ENCODE measurements at places on chromosomes 1 and 21.

DNA sequence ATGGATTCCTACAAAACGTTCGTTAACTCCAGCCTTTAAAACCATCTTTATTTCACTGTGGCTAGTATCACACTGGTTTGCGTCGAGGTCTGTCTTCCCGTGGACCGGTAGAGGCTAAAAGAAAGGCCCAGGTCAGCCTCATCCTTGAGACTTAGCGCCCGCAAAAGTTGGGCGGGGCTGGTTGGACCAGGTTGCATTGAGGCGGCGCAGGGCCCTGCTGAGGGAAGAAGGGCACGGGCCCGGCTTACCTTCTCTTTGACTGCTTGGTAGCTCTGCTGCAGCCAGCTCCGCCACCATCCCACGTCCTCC is 455 bp downstream of the BSDC1 start:
- no peak for DNase-seq

DNA sequence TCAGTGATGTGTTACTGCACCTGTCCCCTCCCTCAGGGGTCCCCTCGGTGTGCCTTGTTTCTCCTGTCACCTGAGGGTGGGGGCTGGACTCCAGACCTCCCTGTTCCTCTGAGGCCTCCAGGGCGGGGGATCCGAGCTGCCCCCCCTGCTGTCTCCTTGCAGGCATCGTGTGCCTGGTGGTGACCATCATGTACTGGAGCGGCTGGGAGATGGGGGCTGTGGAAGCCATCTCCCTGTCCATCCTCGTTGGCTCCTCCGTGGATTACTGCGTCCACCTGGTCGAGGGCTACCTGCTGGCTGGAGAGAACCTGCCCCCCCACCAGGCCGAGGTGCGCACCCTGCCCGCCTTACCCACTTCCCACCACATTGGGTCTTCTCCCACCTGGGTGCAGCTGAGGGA is 56.4 kb downstream of the DISP3 start:
- no peak for DNase-seq

- DNase-seq = no peak
Measured at GRCh38 chr21:28943631-28944030, 49.0 kb downstream of the LTN1 start.

- no peak for DNase-seq
Measured at GRCh38 chr21:41147096-41147978, 20.6 kb upstream of the BACE2 start.

DNA sequence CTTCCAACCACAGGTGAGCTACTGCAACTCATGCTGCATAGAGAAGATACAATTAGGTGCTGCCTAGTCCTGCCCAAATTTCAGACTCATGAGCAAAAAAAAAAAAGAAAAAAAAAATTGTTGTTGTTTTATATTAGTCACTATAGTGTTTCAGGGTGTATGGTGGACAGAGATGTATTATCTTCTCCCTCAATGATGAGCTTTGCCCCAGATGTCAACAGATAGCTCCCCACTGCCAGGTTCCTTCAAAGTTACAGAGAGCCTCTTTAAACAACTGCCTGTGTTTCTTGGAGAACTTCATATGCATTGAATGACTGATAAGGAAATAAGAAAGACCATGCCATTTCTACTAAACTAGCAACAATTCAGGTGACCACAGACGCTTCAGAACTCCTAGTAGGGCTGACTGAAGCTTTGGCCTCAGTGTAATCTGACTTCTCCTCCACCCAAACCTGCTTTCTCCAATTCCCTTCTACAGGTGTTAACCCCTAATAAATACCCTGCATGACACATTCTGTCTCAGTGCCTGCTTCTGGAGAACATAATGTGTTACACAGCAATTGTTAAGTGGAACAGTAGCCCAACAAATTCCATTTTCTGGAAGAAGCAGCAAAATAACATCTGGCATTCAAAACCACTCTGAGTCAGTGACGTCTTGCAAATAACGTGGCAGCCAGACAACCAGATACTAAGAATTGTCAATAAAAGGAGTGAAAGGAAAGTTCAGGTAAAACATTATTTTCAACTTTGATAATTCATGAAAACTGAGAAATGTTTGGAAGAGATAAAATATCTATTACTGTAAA is 147.7 kb downstream of the CDC42BPA start:
- DNase-seq = no peak

- no peak for DNase-seq
Measured at GRCh38 chr1:31479811-31480210, 66.8 kb downstream of the SERINC2 start.

DNA sequence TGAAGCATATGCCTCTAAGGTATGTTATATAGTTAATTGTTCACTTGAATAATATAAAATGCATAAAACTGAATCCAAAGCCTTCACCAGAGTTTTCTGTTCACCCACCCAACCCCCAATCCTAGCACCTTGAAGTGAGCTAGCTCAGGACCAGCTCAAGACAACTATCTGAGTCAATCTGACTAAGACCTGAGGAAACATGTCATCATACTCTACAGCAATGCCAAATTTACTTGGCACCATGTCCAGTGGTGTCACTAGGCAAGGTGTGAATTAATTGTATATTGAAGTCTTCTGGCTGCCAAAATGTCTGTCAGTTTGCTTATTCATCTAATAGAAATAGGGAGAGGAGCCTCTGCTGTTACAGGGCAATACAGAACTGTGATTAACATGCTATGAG is 3.8 kb downstream of the DNASE2B start:
- DNase-seq = no peak

- DNase-seq = no peak
Measured at GRCh38 chr1:11523746-11524464, 45.0 kb downstream of the DISP3 start.

DNA sequence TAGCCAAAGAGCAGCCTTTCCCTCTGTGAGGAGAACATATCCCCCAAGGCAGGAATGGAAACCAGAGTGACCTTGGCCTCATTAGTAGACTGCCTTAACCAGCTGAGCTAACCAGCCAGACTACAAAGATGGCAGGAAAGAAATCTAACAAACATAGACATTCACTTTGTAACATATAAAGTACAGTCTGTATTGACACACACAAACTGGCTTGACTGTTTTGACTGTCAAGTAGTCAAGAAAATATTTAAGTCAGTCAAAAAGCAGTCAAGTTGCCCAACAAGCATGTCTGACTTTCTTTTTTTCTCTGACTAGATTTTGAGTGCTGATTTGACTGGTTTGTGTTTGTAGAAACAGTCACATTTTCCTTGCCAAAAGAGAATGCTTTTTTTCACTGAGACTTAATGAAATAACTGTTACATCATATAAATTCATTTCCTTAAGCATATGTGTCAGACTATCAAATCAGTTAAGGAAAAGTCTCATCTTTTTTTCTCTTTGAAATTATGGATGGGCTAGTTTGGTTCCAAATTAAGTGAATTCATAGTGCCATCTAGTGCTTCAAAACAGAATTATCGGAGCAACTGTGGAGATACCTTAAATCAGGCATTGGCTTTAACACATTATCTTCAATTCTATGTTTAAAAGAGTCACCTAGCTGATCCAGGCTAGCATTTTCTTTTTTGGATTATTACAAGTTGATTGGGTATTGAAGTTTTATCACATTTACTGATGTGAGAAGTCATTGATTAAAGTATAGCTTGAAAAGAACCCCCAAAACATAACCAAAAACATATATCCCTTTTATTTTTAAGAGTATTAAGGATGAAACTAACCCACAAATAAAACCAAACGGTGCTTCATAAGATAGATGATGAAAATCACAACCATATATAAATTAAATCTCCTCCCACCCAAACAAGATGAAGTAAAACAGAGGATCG is 75.0 kb downstream of the ATP6V1G3 start:
- no peak for DNase-seq

- no peak for DNase-seq
Measured at GRCh38 chr1:201988601-201989000, 6.2 kb downstream of the RNPEP start.

DNA sequence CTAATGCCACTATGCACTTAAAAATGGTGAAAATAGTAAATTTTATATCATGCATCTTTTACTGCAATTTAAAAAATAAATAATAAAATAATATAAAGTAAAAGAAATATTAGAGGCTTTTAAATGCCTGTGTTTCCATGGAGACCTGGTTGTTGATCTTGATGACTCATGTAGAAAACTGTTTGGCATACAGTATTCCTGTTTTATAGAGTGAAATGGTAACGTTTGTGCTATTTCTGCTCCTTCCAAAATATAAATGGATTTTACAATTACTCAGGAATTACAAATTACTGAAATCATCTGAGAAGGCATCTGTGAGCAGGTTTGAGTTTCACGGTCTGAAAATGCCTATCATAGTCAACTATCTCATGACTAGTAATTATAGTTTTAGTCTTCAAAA is 98.4 kb upstream of the USP25 start:
- no peak for DNase-seq

- DNase-seq = no peak
Measured at GRCh38 chr1:214471458-214471857, 79.9 kb downstream of the PTPN14 start.

- peak; percentile 80 for DNase-seq
Measured at GRCh38 chr1:161021165-161021969, 415 bp upstream of the F11R start.

DNA sequence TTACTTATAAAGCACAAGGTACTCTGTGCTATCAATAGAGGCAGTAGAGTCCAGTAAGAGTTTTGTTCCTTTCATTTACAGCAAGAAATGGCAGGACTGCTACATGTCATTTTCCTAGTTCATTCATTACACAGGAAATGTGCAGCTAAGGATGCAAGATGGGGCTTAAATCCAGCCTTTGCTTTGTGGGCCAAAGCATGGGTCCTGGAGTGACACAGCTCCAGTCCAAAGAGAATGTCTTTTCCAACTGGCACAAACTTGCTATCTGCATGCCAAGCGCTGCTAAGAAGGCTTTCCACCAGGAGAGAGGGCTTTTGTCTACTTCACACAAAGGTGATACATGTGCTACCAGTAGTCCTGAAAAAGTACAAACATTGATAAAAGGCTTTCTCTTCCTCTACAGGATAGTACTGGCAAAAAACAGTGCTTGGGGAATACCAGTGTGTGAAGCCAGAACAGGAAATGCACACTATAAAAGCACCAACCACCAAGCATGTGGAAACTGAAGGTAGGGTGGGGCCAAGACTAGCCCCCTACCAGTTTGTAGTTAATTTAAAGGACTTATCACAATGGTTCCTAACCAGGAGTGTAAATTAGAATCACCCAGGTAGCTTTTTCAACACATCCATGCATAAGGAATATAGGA is 68.7 kb downstream of the ARID4B start:
- DNase-seq = no peak

DNA sequence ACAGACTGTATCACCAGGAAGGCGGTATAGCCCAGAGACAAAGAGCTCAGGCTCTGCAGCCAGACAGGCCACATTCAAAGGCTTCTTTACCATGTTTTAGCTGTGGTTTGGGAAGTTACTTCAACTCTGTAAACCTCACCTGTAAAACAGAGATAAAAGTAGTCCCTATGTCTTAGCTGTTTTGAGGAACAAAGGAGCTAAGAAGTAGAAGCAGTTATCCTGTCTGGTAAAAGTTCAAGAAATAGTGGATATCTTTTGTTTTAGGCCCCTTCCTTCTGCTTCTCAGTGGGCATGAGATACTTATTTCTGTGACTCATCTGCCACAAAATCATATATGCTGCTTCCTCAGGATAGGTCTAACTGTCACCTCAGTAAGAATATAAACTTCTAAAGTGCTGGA is 6.5 kb downstream of the CD34 start:
- DNase-seq = no peak

GRCh38 chr1:228990906-228991569 is 255.8 kb downstream of the RHOU start:
- DNase-seq = no peak

- DNase-seq = no peak
Measured at GRCh38 chr21:26365849-26366248, 195.3 kb upstream of the APP start.

DNA sequence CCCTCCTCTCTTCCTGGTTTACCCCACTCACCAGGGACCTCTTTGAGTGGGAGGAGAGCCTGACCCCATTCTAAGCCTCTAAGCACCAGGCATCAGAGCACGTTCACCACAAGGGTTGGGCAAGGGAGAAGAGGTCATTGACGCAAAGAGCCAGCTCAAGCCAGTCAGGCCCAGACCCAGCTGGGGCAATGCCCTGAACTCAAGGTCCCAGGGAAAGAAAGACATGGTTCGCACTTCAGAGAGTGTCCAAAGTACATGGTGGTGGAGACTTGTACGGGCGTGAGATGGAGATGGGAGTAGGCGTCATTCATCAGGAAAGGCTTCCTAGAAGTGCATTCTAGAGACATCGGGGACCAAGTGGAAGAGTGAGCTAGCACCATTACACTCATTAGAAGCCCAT is 7.2 kb downstream of the PKP1 start:
- DNase-seq = no peak

- DNase-seq = no peak
Measured at GRCh38 chr1:211111351-211111750, 22.6 kb downstream of the KCNH1 start.

GRCh38 chr1:81681601-81682266 is 119.0 kb upstream of the ADGRL2 start:
- DNase-seq = no peak

DNA sequence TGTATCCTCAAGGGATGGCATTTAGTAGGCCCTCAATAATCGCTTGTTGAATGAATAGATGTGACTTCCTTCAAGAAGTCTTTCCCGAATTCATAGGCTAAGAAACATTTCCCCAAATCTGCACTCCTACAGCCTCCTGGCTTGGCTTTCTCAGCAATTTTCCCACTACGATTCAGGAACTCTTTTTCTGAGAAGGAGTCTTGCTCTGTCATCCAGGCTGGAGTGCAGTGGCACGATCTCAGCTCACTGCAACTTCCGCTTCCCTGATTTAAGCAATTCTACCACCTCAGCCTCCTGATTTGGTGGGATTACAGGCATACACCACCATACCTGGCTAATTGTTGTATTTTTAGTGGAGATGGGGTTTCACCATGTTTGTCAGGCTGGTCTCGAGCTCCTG is 37.9 kb upstream of the IFFO2 start:
- DNase-seq = no peak

- DNase-seq = no peak
Measured at GRCh38 chr1:64396817-64397216, 73.1 kb upstream of the CACHD1 start.

GRCh38 chr1:54347955-54348699 is 58.1 kb downstream of the SSBP3 start:
- DNase-seq = no peak

- no peak for DNase-seq
Measured at GRCh38 chr1:240310226-240310925, 218.7 kb downstream of the FMN2 start.

DNA sequence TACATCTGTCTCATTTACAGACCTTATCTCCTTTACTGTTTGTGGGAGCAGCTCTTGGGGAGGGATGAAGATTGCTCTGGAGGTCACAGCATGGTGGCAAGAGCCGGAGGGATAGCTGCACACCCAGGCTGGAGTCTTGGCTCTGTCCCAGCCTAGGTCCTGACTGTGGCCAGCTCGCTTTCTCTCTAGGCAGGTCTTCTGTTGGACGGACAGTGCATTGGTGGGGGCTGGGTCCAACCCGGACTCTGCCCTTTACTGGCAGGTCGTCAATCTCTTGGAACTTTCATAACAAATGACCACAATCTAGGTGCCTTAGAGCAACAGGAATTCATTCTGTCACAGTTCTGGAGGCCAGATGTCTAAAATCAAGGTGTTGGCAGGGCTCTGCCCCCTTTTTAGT is 319.8 kb upstream of the C1orf174 start:
- DNase-seq = no peak
